RKO (cell line): ENCODE measurements at places on chromosomes 3 and 15.

DNA sequence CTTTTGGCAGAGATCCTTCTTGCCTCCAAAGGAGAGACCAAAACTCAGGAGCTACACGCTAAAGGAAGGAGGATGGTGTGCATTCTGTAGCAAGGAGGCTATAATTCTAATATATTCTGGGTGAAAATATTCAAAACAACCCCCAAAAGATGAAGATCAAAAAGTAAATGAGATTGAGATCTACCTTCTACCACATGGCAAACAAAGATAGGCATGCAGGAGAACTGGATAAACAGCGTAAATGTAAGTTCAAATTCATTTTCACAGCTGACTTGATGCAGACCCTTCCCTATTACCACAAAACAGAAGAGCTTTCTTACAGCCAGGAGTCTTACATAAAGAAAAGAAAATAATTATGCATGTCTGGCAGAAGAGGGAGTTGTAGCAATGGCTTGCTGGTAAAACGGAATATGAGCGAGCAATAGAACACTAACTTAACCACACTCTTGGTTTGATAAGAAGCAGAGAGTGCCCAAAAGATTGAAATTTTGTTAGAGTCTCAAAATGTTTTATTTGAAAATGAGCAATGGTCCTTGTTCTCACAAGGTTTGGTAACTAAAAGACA is 272.7 kb downstream of the MECOM start:
- DNase-seq = no peak

- DNase-seq = no peak
Measured at GRCh38 chr15:74710319-74711094, 14.7 kb upstream of the EDC3 start.

- no peak for DNase-seq
Measured at GRCh38 chr15:23395030-23395692, 40.6 kb downstream of the GOLGA8S start.

DNA sequence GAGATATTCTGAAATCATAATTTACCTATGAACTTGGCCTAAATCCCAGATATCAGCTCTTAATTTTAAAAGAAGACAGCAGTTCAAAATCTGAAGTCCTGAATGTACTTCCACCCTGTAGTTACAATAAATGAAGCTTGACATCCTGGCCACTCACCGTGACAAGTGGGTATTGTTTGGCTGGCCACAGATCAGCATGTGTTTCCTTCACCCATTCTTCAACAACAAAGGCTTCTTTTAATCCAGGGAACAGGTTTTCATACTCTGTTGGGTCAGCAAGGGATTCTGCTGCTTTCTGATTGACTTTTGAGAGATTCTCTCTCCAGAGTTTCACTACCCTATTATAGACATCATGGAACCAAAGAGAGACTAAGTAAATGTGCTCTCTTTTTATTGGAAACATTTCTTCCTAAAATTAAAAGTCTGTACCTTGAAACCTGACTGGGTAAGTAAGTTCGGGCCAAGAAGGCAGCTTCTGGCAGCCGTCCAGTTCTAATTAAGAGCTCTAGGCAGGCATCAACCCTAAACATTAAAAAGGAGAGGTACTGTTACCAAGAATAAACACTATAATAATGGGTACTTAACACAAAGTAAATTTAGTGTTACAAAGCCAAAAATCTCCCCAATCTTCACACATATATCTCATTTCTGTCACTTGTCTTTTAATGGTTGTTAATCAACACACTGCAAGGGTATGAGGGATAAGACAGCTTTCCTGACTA is 15.2 kb downstream of the MRPS22 start:
- DNase-seq = no peak

GRCh38 chr3:81302045-81302444 is 459.4 kb downstream of the GBE1 start:
- DNase-seq = peak; percentile 51

DNA sequence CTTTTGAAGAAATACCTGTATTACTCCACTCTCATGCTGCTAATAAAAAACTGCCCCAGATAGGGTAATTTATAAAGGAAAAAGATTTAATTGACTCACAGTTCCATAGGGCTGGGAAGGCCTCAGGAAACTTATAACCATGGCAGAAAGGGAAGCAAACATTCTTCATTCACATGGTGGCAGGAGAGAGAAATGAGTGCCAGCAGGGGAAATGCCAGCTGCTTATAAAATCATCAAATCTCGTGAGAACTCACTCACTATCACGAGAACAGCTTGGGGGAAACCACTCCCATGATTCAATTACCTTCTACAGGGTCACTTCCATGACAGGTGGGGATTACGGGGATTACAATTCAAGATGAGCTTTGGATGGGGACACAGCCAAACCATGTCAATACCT is 18.7 kb downstream of the MFSD1 start:
- DNase-seq = no peak

- no peak for DNase-seq
Measured at GRCh38 chr3:33144433-33144832, 30.6 kb downstream of the CRTAP start.

- no peak for DNase-seq
Measured at GRCh38 chr3:36201546-36201945, 178.8 kb upstream of the STAC start.

DNA sequence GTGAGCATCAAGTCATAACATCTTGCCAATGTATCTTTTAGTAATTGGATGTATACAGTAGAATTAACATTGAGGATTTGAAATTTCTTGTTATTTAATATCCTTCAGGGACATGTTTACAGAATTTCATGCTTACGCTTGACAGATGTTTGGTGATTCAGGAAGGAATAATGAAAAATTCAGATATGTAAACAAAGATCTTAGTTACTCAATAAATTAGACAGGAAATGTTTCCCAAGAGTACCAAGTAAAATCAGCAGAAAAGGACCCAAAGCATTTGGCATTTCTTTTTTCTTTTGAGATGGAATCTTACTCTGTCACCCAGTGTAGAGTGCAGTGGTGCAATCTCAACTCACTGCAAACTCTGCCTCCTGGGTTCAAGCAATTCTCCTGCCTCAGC is 4.7 kb upstream of the COL6A5 start:
- no peak for DNase-seq

- peak; percentile 67 for DNase-seq
Measured at GRCh38 chr15:69394556-69395282, 19.4 kb upstream of the KIF23 start.

DNA sequence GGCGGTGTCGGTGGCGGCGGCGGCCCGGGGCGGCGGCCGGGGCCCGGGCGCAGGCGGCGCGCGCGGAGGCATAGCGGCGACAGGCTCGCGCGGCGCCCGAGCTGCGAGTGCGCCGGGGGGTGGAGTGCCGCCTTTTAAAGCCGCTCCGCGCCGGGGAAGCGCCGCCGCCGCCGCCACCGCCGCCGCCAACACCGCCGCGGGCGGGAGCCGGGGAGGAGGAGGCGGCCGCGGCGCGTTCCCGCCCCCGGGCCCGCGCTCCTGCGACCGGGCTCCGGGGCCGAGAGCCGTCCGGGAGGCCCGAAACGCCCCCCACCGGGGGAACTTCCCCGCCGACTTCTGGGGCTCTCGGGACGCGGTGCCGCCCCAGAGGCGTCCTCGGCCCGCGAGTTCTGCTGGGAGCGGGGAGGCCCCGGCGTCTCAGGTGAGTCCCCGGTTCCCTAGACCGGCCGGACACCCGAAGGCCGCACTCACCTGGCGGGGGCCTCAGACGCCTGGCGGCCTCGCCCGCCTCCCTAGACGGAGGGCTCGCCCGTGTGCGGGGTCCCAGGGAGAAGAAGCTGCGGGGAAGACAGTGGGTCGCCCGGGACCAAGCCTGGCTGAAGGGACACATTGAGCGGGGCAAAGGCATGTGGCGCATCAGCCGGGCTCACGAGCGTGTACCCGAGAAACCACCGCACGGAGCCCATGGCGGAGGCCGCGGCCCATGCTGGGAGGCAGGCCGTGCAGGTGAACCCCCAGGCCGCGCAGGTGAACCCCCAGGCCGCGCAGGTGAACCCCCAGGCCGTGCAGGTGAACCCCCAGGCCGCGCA is at the start of gene PCSK6:
PCSK6 (minus strand) TSS at position 109 of the 809 bp plus-strand sequence; CDS start at position 72, 37 bp downstream.
- peak; percentile 43 for DNase-seq

DNA sequence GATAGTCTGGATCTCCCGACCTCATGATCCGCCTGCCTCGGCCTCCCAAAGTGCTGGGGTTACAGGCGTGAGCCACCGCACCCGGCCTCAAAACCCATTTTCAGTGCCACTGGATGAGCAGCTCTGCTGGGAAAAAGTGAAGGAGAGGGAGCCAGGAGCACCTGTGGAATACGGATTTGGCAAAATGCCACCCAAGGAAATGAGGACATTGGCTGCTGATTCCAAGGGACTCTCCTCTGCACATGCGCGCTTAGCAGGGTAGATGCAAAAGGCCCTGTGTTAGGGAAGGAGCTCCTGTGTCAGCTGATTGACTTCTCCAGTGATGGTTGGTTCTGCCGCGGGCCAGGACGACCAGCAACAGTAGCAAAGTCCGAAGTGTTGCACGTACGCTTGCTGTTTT is 43.4 kb upstream of the IGF1R start:
- DNase-seq = no peak

DNA sequence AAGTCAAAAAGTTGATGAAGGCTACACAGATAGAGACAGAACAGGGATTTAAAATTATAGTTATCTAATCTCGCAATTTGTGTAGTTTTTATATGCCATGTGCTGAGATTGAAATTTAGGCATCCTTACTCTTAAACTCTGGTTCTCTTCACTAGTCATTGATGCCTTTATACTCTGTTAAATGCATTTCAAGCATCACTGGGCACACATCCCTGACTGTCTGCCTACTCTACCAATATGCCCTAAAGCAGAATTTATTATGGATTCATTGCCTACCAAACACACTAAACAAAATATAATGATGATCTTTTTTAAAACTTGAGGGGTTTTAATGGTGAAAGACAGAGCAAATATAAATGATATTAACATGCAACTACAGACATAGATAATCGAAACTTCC is 10.3 kb upstream of the ALCAM start:
- DNase-seq = no peak

DNA sequence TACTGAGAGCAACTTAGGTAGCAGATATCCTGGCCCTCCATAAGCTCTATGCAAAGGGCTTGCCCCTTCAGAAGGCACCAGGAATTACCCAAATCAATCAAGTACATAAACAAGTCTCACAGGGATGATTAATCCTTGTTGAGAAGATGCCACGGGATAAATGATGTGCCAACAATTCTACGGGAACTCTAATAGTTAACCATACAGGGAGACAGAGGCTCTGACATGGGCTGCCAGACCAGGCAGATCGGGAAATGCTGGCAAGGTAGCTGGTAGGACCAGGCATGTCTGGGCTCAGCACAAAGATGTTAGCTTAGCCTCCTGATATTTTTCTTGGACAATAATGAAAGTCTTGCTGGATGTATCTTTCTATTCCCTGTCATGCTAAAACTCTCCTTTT is 249.3 kb upstream of the THBS1 start:
- DNase-seq = no peak

GRCh38 chr3:9278498-9278897 is 29.1 kb upstream of the SRGAP3 start:
- DNase-seq = no peak

- DNase-seq = no peak
Measured at GRCh38 chr3:14457999-14458398, 55.6 kb downstream of the SLC6A6 start.
